LHCN-M2 (cell line): ENCODE measurements at places on chromosomes 11 and 22.

- DNase-seq, result no peak
These were observed 3.7 kb upstream of the IPO7 start for GRCh38 chr11:9380773-9381172.

GRCh38 chr11:100970283-100971164, 159.1 kb downstream of the PGR start:
- DNase-seq, result no peak

DNA sequence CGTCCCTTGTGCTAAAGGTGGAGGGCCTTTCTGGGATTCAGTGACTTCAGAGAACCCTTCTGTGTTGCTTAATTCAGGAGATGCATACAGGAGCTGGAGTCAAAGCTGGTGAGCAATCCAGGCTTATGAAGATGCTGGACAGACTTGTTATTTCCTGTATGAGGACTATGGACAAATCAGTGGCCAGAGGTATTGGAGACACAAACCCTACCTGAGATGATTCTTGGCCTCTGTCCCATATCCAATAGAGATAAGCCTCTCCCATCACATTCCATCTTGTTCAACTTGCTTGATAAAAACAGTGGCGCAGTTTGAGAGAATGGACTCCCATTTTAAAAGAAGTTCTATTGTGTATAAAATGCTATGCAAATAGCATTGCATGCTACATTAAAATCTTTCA, at the start of gene MRGPRX1:
Gene MRGPRX1 (minus strand): TSS at position 101 of the 400 bp plus-strand sequence. CDS start 4,630 bp downstream, outside the sequence.
- no peak for DNase-seq

GRCh38 chr22:35568751-35569739, 28.4 kb downstream of the RASD2 start:
- DNase-seq, result no peak

DNA sequence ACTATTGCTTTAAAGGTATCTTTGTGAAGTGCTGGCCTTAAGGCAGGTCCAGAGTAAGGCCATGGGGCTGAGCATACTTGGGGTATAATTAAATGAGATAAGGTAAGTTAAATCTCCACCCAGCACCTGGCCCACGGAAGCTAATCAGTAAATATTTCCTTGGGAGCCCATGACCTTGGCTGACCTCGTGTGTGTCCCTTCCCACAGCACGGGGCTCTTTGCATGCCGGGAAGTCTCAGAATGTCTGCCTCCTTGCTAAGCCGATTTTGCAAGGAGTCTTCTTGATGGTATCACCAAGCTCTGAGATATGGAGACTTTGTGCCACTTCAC, 46.5 kb downstream of the ADM start:
- DNase-seq, result no peak

DNA sequence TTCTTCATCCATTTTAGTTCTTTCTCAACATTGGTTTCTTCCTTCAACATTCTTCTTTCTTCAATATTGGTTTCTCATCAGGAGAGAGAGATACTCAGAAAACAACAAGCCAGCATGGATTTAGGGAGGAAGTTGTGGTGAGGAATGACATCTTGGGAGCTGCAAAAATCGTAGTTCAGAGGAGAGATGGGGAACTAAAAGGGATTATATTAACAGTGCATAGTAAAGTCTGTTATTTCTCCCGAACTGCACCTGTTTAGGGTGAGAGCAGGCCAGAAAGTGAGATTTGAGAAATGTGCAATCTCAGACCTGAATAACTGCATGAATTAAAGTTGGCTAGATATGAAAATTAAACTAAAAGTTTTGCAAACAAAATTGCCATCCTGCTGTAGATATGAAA, 94.5 kb downstream of the CASP12 start:
- DNase-seq, result no peak

DNA sequence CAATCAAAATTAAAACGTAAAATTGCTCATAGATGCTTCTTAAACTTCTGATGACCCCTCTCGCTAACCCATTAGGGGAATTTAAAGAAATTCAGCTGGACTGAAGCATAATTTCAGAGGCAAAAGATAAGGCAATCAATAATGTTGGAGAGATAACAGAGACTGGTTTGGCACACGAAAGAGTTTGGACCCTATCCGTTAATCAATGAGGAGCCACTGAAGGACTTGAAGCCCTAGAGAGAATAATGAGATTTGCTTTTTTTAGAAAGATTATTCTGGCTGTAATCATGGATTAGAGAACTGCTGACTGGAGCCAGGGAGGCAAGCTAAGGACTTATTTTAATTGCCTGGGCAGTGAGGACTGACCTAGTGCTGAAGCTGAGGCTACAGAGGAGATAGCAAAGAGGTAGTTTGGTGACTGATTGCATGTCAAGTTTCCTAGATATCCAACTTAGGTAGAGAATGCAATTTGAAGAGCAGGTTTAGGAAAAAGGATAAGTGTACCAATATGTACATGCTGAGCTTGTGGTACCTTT, 11.9 kb upstream of the ARHGAP42 start:
- DNase-seq, result no peak

DNA sequence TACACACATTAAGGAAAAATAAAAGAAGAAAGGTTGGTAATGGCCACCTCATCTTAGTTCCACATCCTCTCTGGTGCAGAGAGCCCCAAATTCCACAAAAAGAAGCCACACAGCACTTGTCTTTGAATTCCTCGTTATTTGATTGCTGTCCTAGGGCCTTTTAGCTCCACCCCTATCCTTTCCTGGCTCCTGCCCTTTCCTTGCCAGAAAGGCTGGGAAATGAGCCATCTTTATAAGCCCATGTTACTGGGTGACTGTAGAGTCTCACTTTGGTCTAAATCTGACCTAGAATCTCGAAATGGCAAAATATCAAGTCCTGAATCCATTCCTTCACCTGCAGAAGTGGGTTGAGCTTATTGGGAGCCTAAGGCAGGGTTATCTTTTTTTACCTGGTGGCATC, 4.3 kb upstream of the TMEM132A start:
- no peak for DNase-seq

DNA sequence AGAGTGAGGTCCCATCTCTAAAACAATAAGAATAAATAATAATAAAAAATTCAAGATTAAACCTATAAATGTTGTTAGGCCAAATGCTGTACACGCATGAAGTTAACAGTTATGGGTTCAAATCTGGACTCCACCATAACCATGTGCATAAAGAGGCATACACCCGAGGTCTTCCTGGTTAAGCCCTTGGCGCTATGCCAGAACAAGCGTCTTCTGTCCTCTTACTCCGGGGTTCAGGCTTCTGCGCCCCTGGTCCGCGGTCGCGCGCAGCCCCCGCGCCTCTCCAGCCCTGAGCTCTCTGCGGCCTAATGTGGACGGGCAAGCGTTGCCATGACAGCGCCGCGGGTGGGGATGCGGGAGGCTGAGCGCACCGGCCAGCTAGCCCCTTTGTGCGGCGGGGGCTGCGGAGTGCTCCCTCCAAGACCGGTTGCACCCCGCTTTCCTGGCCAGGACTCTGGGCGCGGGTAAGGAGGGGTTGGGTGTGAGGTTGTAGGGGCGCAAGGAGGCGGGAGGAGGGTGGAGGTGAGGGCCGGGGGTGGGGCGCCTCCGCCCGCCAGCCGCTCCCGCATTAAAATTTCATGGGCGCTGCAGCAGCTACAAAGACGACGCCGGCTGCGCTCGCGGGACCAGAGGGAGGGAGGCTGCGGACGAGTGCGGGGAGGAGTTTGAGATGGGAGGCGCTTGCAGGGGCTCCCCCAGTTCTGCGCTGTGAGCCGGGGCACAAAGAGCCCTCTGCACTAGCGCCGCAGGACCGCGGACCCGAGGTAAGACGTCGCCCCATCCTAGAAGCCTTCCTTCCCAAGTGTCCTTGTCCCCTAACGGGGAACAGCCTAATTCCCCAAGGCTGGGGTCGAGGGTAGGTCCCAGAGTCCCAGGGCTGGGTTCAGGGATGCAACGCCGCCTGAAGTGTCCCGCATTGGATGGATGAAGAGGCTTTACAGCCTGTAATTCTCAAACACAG, at the start of gene MIAT:
Gene MIAT (plus strand): TSS at position 698 of the 961 bp plus-strand sequence.
- no peak for DNase-seq

DNA sequence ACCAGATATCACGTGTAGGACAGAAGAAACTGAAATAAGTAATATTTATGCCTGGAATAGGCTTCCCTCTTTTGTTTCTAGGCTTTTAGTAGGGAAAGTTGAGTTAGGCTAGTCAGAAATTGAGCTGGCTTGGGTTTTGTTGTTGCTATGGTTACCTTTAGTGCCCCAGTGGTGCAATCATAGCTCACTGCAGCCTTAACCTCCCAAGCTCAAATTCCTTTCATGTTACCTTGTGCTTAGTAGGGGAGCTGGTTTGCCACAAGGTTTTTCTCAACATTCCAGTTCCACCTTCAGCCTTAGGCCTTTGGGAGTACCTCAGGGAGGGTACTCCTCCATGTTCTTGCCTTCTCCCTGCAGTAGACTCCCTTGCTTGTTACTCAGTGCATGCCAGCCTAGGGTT, 69.1 kb upstream of the SUSD2 start:
- DNase-seq, result no peak

DNA sequence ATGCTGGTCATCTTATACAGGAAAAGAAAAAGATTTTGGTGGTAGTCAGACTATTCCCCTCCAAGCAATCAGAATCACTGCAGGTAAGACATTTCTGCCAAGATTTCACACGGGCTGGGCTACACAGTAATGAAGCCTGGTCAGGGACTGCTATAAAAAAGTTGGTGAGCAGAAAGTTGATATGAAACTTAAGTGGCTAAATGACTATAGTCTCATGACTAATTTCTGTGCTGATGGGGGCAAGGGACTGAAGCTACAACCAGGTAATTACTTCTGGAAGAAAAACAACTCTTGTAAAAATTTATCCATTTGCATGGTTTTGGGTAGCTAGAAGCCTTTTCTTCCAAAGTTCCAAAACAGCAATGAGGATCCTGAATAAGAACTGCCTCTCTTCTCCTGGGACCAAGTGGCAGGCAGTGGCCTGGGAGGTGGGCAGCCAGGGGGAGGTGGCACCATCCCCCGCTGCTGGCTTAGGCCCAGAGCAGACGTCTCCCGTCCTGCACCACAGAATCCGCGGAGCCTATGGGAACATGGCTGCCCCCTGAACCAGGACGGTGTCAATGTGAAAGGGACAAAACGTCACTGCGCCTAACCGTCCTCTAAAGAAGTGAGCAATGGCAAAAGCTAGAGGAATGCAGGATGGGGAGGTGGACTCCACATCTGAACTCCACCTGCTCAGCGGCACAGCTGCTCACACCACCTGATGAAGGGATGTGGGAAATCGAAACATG, 122.6 kb upstream of the LMO1 start:
- no peak for DNase-seq

DNA sequence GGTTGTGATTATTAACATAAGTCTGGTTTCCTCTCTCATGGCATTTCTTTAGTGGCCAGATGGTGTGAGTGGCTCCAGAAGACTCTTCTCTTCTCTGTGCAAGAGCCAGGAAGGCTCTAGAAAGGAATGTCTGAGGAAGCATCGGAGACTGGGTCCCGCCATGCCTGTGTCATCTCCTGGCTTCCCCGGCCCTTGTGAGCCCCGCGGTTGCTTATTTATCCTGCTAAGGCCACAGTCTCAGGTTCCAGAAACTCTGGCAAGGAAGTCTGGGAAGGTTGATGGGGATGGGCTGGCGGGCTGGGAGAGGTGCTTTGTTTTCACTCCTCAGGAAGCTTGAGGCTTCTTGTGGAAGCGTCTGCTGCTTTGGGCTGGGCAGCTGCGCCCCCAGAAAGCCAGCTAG, 18.9 kb downstream of the BCR start:
- no peak for DNase-seq

DNA sequence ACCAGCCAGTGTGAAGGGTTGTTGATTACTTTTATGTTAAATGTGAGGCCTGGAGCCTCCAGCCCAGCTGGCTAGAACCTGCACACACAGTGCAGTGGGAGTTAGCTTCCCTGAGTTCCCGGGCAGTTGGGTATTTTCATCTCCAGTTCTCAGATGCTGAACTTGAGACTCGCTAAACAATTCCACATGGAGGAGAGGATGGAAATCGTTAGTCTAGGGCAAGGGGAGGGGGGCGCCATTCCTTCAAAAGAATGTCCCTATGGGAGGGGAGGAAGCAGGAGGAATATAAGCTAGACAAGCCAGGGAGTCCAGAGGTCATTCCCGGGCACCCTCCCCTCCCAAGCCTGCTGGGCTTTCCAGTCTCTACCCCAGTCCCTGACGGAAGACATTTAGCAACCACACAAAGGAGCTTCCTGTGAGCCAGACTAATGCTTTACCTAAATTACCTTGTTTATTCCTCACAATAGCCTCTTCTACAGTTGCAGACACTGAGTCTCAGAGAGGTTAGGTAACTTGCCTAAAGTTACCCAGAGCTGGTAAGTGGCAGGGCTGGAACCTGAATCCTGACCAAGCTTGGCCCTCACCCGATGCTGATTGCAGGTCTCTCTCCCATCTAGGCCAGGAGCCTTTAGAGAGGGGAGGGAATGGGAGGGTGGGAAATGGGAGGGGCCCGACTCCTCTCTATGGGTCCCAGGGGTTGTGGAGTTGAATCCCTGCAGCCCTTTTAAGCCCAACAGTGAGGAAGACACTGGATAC, 1.9 kb upstream of the TSKU start:
- DNase-seq, result no peak

DNA sequence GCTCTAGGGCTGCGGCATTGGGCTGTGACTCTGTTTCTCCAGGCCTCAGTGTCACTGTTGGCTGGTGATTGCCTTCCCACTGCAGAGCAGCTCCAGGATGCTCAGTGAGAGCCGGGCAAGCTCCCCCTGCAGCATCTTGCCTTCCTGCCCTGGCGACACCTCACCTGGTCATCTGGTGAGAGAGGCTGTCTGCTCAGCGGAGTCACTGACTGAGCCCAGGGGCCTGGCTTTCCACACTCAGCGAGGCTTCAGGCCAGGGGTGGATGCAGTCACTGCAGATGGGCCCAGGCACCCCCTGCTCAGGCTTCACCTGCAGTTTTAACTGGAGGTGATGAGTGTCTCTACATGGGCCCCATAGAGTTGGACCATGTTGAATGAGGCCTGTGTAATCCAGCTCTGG, 136.8 kb downstream of the CACNA1I start:
- DNase-seq, result no peak

- peak; percentile 74 for DNase-seq
These were observed 203.7 kb downstream of the PGR start for GRCh38 chr11:100925935-100926334.

DNA sequence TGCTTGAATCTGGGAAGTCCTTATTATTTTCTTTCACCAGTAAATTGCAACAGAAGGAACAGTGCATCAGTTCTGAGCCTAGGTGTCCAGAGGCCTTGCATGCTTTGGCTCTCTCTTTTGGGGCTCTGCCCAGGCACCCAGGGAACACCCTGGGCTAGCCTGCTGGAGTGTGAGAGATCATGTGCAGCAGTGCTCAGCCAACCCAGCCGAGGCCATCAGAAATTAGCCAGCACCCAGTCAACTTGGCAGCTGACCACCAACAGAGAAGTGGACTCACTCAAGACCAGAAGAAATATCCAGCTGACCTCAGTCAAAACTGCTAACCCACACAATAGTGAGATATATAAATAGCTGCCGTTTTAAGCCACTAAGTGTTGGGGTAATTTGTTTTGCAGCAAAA, 11.2 kb upstream of the P4HA3 start:
- DNase-seq, result no peak

GRCh38 chr11:110032957-110033570, 60.1 kb upstream of the ZC3H12C start:
- DNase-seq, result no peak

GRCh38 chr11:117923773-117924172, 5.4 kb downstream of the TMPRSS13 start:
- no peak for DNase-seq
